ENCODE measurements at places on chromosomes 2 and 18. TPM values are rescaled to one million over a fixed set of nuclear protein-coding genes. Genes with fewer than 3 reads are reported as not detected.

The CRYBA2 gene
- not detected for total RNA-seq

The MROH2A gene
- not detected for total RNA-seq

GRCh38 chr18:63346031-63346430 is 21.0 kb downstream of the KDSR start:
- H3K4me3 ChIP-seq = no peak overlapping the region
- no peak for DNase-seq
- H3K36me3 ChIP-seq = peaks cover 8% of the 10 kb centered on the region

GRCh38 chr18:22200611-22201225 is 31.3 kb downstream of the GATA6 start:
- H3K27ac ChIP-seq = no peak overlapping the region
- no peak overlapping the region for H3K4me3 ChIP-seq
- no peaks in the 10 kb centered on the region for H3K4me1 ChIP-seq
- no peaks in the 10 kb centered on the region for H3K27me3 ChIP-seq
- no peaks in the 10 kb centered on the region for H3K36me3 ChIP-seq

Data from SJCRH30 (cell line).